ENCODE measurements at places on chromosomes 11 and 22. TPM values are rescaled to one million over a fixed set of nuclear protein-coding genes. Genes with fewer than 3 reads are reported as not detected.

GRCh38 chr22:23889620-23890019 lies 4.6 kb upstream of the MIF start:
- DNase-seq, result no peak

Gene LIF
- not detected for total RNA-seq

Gene MOV10L1
- 0.78 TPM for total RNA-seq

DNA sequence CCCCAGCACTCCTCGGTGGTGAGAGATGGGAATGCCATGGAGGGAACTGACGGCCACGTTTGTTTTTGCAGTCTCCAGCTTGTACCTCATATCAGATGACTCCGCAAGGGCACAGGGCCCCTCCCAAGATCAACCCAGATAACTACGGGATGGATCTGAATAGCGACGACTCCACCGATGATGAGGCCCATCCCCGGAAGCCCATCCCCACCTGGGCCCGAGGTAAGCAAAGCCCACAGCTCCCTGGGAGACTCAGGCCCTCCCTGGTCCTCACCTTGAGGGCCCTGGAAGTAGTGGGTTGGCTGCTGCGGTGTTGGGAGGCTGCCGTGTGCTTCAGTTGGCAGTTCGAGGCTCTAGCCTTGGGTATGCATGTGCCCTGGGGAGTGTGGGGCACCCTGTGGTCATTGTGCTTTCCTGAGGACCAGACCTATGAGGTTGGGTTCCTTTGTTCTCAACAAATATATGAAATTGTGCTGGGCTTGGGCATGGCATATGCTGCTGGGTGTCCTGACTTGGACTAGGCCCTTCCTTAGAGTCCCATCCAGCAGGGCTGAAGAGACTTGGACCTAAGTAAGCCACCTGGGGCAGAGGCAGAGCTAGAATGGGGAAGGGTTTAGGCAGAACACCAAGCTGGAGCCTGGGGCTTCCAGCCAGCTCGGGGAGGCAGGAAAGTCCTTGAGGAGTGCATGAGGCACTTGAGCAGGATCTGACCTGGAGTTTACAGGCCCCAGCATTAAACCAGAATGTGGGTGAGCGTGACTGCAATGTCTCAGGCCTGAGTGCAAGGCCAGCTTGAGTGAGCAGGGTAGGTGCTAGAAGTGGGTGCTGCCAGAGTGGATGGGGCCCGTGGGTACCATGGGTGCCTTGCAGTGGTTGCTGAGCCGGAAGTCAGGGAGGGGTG lies 26.4 kb downstream of the INCENP start:
- no peak for DNase-seq

Gene CRACR2B
- total RNA-seq, result 0.31 TPM

GRCh38 chr22:40250608-40251007 lies 72.9 kb downstream of the TNRC6B start:
- no peak for DNase-seq

DNA sequence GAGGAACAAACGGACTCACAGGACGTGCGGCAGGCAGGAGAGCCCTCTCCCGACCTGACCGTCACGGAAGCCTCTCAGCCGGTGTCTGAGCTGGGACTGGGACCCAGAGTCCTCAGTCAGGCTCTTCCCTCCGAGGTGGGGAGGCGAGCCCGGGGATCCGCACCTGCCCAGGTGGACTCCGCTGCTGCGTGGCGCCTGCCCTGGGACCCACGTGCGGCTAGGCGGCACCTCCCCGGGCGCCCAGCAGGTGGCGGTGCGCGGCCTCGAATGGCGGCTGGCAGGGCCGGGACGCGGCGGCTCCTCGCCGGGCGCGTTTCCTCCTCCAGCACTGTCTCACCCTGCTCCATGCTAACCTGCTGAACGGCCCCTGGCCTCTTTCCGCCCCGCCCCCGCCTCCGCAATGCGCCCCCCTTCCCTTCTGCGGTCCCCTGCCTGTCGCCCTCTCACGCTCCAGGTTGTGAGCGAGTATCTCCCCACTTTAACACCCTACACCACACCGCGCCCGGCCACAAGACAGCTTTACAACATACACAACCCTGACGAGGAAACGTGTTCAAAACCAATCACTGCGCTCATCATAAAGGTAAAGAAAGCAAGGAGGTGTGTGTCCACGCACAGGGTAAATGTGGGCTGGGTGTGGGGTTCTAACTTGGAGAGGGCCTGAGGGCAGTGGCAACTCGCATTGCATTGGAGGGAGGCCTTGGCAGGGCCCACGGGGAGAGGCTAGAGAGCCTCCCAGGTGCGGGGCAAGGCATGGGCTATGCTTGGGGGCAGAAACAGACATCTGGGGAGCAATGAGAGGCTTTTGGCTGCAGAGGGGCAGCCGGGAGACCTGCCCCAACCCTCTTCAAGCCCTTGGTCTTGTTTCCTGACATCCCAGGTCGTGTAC lies 25.9 kb upstream of the ATXN10 start:
- DNase-seq, result peak; percentile 31

Gene OPCML
- total RNA-seq, result 65.5 TPM

GRCh38 chr11:88384004-88384668 lies 46.6 kb upstream of the CTSC start:
- DNase-seq, result no peak

- no peak for DNase-seq
Measured at GRCh38 chr11:66745356-66746235, 16.6 kb upstream of the SPTBN2 start.

DNA sequence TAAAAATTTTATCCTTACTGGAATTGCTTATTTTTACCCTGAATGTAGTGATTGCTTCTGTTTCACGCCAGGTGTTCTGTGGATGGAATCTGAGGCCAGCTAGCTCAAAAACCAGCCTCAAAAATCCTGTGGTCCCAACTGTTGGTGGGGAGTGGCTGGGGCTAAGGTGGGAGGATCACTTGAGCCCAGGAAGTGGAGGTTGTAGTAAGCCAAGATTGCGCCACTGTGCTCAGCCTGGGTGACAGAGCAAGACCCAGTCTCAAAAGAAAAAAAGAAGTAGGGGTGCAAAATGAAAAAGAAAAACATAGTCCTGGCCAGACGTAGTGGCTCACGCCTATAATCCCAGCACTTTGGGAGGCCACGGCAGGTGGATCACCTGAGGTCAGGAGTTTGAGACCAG lies 27.0 kb upstream of the SLC5A1 start:
- DNase-seq, result no peak

DNA sequence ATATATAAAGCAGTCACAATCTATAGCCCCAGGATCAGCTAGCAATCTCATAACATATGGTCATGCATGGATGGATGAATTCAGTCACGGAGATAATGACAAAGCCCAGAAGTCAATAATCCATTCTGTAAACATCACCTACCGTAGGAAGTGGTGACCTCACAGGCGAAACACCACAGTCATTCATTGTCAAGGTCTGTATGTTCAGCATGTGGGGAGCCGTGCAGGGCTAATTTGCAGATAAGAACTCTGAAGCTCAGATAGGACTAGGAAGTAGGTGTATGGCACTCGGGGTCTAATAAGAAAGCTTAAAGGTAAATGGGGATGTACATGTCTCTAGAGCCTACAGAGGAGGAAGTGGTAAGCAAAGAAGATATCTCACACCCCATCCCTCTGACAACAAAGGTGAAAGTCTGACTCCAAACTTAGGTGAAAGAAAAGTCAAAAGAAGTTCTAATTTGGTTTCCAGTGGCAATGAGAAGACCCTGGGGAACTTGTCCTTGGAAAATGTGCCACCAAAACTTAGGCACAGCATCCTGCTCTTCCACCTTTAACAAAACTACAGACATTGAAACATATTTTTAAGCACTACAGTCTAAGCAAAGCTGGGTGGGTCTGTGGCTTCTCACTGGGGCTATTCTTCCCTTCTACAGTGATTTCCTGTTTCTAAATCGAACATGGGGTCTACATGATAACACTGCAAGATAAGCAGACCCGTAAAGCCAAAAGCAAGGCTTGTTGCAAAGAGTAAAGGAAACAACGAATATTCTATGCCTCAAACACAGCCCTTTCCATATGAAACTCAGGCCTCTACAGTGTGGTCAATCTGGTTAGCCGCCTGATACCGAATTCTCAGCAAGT lies 5.2 kb downstream of the CRTAM start:
- DNase-seq, result no peak

GRCh38 chr22:17570851-17571631 lies 7.7 kb downstream of the SLC25A18 start:
- peak; percentile 79 for DNase-seq

DNA sequence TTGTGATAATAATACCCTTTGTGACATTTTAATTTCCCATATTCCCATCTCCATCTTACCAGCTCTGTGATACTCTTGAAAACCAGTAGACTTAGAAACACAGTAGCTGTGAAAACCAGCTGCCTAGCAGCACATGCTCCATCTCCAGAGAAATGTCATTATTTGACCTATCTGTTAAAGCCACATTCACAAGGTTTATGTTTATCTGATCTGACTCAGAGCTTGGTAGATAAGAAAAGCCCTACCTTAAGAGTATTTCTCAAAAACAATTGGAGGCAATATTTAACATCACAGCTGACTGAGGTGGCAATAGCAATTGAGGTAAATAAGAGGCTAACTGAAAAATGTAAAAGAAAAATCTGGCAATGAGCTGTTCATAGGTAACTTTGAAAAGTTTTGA lies 8.1 kb upstream of the ANO3 start:
- DNase-seq, result no peak

GRCh38 chr11:65781152-65781961 lies 581 bp upstream of the AP5B1 start:
- DNase-seq, result no peak

GRCh38 chr22:35170716-35171697 lies 86.3 kb upstream of the HMGXB4 start:
- no peak for DNase-seq
